ENCODE measurements at places on chromosomes 13 and 19.

DNA sequence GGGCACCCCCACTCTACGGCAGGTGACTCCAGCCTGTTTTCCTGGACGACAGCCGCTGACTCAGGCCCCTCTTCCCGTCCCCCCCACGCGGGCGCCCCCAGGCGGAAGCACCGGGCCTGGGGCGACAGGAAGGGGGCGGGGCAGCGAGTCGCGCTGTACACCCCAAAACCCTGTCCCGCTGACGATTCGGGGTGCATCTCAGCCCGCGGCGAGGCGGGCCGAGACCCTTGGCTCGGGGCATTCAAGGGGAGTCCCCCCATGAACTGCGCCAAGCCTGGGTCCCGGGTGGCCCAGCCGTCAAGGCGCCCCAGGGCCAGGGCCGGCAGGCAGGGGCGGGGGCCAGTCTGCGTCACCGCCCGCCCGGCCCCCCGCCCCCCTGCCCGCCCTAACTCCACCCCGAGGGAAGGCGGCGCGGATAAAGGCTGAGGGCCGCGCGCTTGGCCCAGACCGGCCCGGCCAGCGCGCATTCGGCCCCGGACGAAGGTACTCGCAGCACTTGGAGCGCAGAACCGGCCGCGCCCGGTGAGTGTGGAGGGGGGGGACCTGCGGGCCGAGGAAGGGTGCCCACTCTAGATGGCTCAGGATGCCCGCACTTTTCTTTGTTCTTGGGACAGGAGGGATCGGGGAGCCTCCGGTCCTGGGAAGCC, at the start of gene MIDN:
Gene MIDN, plus strand, starts transcription at position 445 of the 647 bp plus-strand sequence. CDS start 1,714 bp downstream, outside the sequence.
- peak; percentile 81 for DNase-seq

DNA sequence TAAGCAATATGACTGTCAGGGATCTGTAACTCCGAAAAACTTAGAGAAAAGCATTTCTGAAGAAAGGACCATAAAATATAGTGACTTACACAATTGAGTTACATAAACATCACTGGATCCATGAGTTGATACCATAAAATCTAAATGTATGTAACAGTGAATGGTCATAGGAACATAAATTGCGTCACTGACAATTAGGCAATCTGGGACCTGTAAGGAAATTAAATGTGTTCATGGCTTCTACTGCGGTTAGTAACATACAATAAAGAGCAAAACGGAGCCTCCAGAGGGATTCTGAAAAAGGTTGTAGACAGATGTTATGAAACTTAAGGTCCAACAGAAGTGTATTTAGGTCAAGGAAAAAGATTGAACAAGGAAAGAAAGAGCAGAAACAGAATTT, 27.1 kb downstream of the POU4F1 start:
- no peak for DNase-seq

DNA sequence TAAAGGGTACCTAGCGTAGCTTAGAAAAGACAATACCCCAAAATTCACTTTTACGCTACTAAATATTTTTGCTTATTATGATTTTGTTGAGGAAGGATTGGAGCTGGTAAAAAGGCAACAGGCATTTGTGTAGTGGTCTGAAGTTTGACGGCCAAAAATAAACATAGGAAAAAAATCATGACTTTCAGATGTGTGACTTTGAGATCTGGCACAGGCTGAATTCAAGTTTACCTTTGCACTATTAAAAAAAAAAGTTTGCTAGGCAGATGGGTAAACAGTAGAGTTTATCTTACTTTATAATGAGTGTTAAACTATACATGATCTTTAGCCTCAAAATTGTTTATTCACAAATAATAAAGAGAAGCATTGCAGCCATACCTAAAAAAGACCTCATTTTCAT, 24.3 kb upstream of the INTS6 start:
- no peak for DNase-seq

DNA sequence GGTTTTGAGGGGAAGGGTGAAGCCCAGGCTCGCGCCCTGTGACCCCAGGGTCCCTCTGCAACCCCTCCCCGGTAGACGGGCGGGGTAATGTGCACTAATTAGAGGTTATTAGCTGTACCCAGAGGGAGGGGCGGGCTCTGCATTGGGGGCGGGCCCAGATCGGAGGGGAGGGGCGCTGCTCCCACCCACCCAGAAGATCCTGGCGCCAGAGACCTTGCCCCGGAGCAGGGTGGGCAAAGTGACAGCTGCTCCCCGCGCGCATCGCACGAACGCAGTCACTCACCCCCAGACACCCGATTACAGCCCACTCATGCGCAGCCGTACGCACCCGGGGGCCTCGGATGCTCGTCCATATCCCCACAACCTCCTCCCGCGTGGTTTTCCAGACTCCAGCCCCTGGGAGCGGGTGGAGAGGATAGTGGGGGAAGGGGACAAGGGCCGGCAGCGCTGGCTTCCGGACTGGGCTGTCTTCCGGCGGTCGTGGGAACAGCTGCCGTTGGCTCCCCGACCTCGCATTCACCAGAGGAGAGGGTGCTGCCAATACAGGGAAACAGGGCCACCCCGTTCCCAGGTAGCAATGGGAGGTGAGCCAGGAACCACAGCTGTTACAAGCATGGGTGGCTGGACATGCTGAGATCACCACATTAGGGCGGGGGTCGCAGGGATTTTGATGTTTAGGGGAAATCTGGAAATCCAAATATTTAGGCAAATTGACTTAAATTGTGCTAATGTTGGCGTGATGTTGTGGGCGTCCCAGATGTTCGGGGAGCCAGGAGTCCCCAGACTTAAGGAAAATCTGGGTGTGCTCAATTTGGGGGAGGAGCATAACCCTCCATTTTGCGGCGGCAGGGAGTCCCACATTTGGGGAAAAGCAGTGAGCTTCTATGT, 2.9 kb upstream of the HOOK2 start:
- DNase-seq = peak; percentile 75

- no peak for DNase-seq
These were observed 196.8 kb upstream of the ATXN8OS start for GRCh38 chr13:69910800-69911199.

GRCh38 chr19:37506387-37507166, at the start of gene ZNF793:
TSS of gene ZNF793 (plus strand) at chr19:37506939. CDS start at chr19:37523440, 16,501 bp downstream.
- peak; percentile 71 for DNase-seq

Measured in activated CD4-positive, alpha-beta T cell treated with anti-CD3 and anti-CD28 coated beads, Interleukin-10, Interleukin-2, amounts not matched to agents 100 ng/mL and 50 ng/mL, durations not matched to agents 16 hours and 8 hours (primary cell).